ENCODE measurements at places on chromosomes 5 and 9.

- DNase-seq, result peak; percentile 47
Observed at GRCh38 chr5:177116631-177117373, 16.8 kb upstream of the NSD1 start.

DNA sequence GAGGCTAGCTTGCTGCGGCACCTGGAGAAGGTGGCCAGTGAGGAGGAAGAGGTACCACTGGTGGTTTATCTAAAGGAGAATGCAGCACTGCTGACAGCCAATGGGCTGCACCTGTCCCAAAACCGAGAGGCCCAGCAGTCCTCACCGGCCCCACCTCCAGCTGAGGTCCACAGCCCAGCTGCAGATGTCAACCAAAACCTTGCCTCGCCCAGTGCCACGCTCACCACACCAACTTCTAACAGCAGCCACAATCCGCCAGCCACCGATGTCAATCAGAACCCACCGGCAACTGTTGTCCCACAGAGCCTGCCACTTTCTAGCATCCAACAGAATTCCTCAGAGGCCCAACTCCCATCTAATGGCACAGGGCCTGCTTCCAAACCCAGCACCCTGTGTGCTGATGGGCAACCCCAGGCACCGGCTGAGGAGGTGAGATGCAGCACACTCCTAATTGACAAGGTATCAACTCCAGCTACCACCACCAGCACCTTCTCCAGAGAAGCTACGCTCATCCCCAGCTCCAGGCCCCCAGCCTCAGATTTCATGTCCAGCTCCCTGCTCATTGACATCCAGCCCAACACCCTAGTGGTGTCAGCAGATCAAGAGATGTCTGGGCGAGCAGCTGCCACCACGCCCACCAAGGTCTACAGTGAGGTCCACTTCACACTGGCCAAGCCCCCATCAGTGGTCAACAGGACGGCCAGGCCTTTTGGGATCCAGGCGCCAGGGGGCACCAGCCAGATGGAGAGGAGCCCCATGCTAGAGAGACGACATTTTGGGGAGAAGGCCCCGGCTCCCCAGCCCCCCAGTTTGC is 8.0 kb downstream of the SYNPO start:
- DNase-seq, result no peak

- DNase-seq, result no peak
Observed at GRCh38 chr5:79488775-79489174, 25.2 kb downstream of the HOMER1 start.

GRCh38 chr5:134463176-134463720 is 51.6 kb upstream of the CDKN2AIPNL start:
- DNase-seq, result no peak

DNA sequence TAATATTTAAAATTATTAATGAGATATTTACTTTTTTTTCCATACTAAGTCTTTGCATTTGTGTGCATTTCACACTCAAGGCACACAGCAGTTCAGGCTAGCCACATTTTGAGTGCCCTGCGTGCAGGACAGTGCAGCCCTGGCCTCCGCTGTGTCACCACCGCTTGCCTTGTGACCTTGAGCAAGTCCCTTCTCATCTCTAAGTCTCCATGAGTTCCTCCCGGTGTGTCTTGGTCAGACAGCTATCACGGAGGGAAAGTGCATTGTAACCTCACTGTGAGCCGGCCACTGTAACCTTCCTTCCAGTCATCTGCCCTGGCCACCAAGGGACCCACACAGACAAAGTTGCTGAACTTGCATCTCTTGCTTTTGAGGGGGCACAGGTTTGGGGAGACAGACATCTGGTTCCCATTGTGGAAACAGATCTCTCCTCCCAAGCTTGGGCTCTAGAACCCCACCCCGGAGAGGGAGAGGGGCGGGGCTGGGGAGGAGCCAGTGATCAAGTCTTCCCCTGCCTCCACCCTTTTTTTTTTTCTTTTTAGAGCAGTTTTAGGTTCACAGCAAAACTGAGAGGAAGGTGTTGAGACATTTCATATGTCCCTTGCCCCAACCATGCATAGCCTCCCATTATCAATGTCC is 96.8 kb downstream of the C9orf50 start:
- DNase-seq, result no peak
